ENCODE measurements at places on chromosomes 11 and 22.

- no peak for DNase-seq
Observed at GRCh38 chr11:68298659-68299516, 13.5 kb upstream of the LRP5 start.

DNA sequence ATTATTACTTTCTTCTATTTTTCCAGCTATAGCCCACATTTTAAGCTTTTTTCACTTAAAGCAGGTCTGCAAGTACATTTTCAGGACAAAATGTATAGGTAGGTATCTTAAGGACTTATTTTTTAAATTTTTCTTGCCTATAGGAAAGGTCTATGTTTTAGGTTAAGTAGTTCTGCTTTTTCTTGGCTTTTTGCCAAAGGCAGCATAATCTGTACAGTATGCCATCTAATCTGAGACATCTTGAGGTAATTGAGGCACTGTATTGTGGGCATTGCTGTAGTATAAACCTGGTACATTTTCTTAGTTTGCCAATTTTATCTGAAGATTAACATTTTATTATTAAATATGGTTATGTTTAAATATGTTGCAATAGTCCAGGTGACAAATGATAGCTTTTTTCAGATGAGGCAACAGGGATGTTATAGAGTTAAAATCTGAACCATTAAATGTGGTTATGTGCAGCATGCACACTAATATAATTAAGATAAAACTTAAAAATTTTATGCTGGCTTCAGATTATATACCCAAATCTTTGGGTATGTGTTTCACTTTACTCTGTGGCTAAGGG is 42.9 kb downstream of the QSER1 start:
- no peak for DNase-seq

- DNase-seq = no peak
Observed at GRCh38 chr11:41039592-41039991, 419.9 kb downstream of the LRRC4C start.

- DNase-seq = no peak
Observed at GRCh38 chr11:19419808-19420207, 179.1 kb upstream of the E2F8 start.

- no peak for DNase-seq
Observed at GRCh38 chr11:112455791-112456190, 195.1 kb upstream of the PLET1 start.

- no peak for DNase-seq
Observed at GRCh38 chr11:128298271-128298670, 289.1 kb downstream of the ETS1 start.

- no peak for DNase-seq
Observed at GRCh38 chr11:36343436-36343835, 47.3 kb downstream of the PRR5L start.

GRCh38 chr11:35615921-35616900 is 2.0 kb upstream of the FJX1 start:
- DNase-seq = peak; percentile 63
